ENCODE measurements at places on chromosomes 12 and 14. TPM values are rescaled to one million over a fixed set of nuclear protein-coding genes. Genes with fewer than 3 reads are reported as not detected.

NRL gene
- total RNA-seq, result 1.2 TPM

GRCh38 chr12:27198036-27198435, 46.0 kb upstream of the STK38L start:
- DNase-seq, result peak; percentile 42

DNA sequence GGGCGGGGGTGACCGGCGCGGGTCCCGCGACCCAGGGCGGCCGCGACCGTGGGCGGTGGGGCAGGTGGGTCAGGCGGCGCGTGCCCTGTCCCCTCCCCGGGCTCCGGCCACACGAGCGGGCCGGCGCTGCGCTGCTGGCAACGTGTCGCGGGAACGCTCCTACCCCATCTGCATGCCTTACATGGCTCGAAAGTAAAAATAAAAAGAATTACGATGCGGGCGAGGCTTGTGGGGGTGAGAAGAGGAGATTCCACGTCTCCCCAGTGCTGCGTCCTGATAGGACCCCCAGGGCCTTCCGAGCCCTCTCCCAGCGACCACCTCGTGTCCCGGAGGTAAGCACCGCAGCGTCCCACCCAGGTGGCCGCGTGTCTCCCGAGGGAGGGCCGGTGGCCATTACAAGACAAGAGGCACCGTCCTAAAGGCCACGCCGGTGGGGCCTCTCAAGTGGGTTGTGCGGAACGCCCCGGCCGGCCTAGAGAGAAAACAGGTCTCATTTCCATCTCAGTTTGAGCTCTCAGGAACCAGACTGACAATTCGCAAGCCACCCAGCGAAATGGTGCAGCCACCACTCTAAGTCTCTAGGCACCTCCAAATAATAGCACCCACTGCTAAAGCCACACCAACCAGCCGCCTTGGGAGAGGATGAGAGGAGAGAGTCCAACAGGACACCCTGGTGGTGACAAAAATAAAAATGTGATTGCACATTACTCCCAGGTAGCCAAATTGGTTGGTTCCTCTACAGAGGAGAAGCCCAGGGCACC, 612 bp upstream of the FOXN3 start:
- DNase-seq, result peak; percentile 88

DNA sequence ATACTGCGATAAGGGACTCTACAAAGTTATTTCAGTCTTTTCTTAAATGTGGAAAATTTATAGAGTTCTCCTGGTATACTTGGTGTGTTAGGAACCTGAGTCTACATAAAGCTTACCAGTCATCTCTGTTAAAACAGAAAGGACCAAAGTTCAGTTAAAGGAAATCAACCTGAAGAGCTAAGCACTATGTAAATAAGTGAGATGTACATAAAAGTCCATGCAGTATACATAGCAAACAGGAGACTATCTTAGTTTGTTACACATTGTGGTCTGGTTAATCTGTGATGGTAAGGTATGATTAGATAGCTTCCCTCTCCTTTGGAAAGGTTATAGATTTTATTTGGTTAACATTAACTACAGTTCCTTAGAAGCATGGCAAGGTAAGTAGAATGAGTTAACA, 75.9 kb downstream of the ATP2B1 start:
- no peak for DNase-seq

GRCh38 chr12:21941506-21942376, 515 bp upstream of the ABCC9 start:
- DNase-seq, result no peak

CCND2 gene
- total RNA-seq, result 615 TPM

GRCh38 chr14:79016828-79017505, 846.8 kb downstream of the NRXN3 start:
- DNase-seq, result no peak

DNA sequence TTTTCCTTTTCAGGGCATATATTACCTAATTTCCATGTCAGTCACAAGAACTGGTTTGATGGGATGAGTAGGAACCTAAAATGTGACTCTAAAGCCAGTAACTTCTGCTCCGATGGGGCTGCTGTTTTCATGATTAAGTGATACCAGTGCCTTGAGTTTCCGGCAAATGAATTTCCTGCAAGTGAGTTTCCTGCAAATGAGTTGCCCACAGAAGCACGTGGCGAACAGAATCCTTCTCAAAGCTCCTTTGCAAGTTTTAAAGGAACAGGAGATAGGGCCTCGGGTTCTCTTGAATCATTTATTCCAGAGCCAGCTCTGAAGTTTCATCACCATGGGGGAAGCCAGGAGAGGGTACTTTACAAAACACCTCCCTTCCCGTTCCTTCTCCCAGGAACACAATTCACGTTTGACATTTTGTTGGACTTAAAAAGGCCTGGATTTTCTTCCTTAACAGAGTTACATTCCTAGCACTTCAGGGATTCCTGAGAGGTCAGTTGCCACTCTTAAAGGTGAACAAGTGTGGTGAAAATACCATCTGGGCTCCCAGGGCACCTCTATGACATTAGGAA, 2.2 kb upstream of the PPTC7 start:
- DNase-seq, result peak; percentile 87

DNA sequence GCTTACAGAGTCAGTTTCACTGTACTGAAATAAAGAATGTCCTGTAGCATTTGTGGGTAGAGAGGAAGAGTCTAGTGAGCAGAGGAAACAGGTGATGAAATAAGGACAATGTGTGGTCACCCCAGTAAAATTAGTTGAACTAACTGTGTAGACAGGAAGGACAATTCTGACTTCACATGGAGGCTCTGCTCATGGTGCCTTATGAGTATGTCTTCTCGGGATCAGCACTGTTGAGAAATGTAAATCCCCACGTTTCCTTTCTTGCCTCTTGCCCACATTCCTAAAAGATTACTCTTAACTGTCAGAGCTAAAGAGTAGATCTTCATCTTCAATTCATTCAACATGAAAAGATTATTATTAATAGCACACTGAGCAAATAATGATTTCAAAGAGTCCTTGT, 113.2 kb upstream of the FLRT2 start:
- no peak for DNase-seq

DNA sequence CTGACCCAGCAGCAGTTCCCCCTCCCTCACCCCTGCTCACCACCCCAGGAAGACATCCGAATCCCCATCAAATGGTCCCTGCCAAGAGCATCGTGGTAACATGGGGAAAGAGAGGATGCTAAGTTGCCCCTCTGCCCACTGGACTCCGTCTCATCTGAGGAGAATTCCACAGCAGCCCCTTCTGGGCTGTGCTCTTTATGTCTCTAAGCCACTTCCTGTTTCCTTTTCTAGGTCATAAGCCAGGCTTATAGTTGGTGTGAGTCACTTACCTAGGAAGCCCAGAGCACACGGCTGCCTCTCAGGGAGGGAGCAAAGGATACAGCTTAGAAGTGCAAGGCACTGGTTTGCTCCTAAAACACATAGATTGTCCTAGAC, 76.0 kb downstream of the VCPKMT start:
- peak; percentile 84 for DNase-seq

KRT7 gene
- total RNA-seq, result 12.3 TPM

ZNF891 gene
- 2.4 TPM for total RNA-seq

- no peak for DNase-seq
Observed at GRCh38 chr12:59429766-59430165, 166.1 kb upstream of the SLC16A7 start.

DNA sequence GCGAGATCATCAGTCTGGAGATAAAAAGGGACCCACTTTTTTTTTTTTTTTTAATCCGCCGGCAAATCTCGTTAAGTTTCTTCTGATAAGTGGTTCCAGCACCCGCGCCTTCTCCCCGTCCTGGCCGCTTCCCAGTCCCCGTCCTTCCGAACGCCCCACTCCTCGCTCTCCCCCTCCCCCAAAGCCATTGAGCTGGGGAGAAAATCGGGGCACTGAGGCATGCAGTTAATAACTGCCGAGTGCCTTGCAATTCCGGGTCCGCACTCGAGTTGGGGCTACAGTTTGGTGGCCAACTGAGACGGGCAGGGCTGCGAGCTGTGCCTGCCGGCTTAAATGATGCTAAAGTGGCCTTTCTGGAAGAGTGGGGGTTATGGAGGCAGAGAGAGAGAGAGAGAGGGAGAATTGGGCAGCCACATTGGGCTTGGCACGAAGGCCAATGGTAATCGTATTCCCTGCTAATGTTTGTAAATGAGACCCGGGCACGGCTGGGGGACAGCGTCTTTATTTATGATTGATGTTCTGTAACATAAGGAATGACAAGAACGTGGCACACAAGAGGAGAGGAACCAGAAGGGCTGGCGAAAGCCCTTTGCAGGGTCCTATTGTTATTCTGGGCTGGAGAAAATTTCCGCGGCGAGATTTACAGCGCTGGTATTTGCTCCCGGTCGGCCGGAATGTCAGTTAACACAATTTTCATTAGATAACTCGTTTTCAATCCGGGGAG, 115.4 kb upstream of the MYL2 start:
- no peak for DNase-seq

FSCB gene
- not detected for total RNA-seq

DNA sequence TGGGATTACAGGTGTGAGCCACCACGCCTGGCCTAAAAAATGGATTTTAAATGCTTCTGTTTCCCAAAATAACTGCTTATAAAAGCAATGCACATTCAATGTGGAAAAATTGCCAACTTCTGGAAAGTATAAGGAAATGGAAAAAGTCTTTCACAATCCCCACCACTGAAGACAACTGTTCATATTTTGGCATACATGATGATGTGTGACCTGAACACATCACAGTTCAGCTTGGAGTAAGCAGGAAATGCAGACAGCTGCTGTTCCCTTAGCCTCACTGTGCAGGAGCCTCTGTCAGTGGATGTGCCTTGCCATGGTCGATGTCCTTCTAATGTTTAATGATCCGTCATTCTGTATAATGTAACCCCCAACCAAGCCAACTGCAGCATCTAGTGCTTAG, 5.2 kb downstream of the MTERF2 start:
- DNase-seq, result no peak

DNA sequence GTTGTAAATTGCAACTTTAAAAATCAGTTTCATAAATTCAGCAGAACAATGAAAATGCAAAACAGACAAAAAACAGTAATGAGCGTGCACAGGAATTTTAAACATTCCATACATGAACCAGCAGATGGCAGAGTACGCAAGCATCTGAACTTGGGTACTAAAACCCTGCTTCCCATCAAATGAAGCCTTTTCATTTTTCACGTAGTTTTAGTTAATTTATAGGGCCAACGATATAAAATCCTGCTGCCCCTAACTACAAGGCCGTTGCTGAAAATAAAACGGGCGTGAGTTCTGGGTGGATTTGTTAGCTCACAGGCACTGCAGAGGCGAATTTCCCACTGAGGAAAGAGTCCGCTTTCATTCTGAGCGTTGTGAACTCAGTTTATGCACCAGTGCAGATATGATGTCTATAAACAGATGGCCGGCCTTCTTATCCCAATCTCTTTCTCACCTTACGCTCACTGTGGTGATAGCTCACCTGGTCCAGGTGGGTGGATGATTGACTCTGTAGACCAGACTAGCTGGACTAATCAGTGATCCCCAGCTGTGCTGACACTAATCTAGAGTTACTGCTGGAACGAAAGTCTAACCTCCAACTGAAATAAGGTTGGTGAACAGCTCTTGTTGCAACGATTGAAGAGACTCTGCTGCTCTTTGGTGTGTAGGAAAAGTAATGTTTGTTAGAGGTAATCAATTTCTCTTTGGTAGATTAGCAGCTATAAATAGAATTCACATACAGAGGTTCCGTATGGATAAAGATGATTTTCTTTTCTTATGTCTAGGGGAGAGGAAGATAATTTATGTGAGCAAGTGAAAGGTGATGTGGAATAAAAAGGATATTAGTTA, 89.2 kb downstream of the PDZRN4 start:
- DNase-seq, result peak; percentile 58

GRCh38 chr12:56223571-56224101, 506 bp upstream of the NABP2 start:
- peak; percentile 60 for DNase-seq

DNA sequence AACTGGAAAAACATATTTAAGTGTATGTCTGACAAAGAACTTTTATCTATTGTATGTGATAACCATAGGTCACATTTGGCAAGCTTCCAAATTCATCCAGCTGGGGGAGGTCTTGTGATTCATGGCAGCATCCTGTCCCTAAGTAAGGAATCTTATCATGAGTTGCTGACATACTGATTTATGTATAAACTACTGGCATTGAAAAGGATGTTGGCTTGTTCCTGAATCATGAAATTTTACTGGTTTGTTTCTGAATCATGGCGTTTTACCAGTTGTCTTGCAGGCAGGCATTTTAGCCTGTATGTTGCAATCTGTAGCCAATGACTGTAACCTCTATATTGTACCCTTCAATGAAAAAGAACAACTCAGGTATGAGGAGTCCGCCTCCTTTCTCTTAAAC, 244.8 kb downstream of the IPO8 start:
- DNase-seq, result no peak
